CD8-positive, alpha-beta T cell (primary cell): ENCODE measurements at places on chromosomes 6 and 20.

GRCh38 chr6:169313347-169314010 is 59.8 kb upstream of the THBS2 start:
- no peak for DNase-seq

- DNase-seq = no peak
These were observed 684.6 kb upstream of the MARCKS start for GRCh38 chr6:113172531-113172966.

- no peak for DNase-seq
These were observed 1.4 kb downstream of the ZNF184 start for GRCh38 chr6:27471365-27472115.

DNA sequence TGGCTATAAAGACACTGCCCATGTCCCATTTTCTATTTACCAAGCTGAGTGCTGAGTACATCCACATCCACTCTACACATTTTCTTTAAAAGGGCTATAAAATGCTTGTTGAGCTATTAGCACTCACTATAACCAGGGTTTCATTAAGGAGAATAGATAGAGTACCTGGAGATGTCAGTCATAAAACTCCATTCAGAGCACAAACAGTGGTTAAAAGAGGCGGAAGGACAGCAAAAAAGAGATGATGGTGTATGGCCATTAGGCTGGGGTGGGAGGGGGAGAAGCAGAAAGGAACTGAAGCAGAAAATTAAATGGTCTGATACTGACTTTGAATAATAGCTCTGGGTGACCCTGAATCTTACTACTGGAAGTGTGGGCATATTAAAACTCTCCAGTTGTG is 609.9 kb upstream of the MAP3K7 start:
- DNase-seq = no peak

DNA sequence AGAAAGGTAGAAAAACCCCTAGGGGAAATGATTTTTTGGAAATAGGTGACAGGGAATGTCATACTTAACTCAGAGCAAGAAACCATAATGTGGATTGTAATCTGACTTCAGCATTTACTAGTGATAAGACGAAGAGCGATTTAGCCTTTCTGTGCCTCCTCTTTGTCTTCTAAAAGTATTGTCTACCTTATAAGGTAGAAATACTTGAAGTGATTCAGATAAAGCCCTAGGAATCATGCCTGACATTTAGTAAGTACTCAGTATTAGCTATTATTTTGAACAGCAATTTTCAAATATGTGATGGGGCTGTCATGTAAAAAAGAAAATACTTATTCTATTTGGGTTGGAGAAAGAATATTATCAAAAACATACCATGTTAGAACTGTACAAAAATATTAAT is 525.9 kb upstream of the EYS start:
- no peak for DNase-seq

GRCh38 chr20:37390503-37390890 is 44.6 kb downstream of the SRC start:
- no peak for DNase-seq

DNA sequence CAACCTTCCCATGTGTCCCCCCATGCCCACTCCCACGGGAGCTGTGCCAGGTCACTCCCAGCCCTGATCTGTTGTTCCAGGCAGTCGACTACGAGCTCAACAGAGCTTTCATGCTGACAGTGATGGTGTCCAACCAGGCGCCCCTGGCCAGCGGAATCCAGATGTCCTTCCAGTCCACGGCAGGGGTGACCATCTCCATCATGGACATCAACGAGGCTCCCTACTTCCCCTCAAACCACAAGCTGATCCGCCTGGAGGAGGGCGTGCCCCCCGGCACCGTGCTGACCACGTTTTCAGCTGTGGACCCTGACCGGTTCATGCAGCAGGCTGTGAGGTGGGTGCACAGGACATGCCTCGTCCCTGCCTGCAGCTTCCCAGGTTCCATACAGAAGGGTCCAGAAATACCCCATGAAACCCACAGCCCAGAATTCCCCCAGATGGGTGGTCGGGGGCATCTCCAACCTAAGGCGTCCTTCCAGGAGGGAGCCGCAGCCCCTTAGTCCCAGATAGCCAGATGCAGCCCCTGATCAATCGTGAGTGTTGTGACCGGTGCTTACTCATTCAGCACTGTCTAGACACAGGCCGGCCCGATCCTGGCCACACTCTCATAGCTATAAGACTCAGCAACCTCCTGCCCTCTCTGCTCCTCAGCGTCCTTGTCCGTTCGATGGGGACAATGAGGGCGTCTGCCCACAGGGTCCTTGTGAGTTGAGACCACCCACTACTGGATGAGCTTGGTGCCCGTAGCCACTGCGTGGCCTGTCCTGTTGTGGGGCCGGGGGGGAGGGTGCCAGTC is 142.1 kb downstream of the TAF4 start:
- no peak for DNase-seq

DNA sequence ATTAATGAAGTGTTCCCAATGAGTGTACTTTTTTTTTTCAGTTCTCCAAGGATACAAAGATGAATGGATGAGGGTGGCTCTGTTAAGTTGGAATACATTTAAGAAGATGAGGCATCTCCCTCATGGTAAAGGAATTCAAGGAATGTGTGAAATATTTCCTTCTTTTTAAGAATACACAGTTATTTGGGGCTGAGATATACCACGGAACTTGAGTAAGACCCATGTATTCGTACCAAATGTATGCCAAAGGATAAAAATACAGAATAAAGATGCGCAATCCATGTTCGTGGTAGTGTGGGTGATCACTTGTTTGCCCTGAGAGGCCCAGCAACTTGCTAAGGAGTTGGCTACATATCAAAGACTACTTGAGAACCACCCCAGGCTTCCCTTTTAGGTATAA is 164.2 kb upstream of the TCF21 start:
- no peak for DNase-seq

GRCh38 chr20:16020971-16021370 is 552.3 kb downstream of the KIF16B start:
- no peak for DNase-seq

- DNase-seq = no peak
These were observed 57.6 kb upstream of the REV3L start for GRCh38 chr6:111540681-111541025.

DNA sequence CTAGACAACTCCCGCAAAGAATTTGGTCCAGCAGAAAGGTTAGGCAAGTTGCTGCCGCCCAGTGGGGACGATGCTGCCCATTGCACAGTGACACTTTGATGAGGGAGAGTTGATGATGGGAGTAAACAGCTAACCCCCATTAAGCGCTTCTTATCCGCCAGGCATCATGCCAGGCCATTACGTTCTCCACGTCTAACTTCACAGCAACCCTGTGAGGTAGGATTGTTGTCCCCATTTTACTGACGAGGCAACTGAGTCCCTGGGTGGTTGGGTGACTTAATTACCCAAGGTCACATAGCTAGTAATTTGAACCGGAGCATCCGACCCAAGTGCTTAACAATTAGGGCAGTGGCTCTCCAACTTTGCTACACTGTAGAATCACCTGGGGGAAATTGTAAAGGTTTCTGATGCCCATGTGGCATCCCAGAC is 738 bp downstream of the RALGAPB start:
- no peak for DNase-seq
